Stimulated activated CD8-positive, alpha-beta memory T cell treated with anti-CD3 and anti-CD28 coated beads, Interleukin-7, amount 100 ng/mL, for 1 hour (primary cell): ENCODE measurements at places on chromosomes 2 and 18.

DNA sequence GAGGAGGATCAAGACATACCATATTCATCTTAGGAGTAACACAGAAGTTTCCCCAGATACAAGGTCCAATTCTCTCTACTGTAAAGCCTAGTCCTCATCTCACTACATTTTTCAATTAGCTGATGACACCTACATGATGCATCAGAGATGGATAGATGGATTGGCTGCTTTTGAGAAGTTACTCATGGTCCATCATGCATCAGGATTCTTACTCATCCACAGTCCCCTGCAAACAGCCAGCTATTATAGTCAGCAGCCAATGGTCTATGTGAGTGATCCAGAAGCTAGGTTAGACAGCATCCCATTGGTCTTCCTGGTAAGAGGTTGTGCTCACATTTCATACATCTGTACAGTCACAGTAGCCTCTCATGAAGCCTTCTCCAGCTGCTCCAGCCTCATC, 154.5 kb upstream of the NRP2 start:
- DNase-seq = no peak

- no peak for DNase-seq
These were observed 447 bp upstream of the CCL20 start for GRCh38 chr2:227813229-227813561.

GRCh38 chr18:3466872-3467271, 16.9 kb downstream of the TGIF1 start:
- DNase-seq = no peak

DNA sequence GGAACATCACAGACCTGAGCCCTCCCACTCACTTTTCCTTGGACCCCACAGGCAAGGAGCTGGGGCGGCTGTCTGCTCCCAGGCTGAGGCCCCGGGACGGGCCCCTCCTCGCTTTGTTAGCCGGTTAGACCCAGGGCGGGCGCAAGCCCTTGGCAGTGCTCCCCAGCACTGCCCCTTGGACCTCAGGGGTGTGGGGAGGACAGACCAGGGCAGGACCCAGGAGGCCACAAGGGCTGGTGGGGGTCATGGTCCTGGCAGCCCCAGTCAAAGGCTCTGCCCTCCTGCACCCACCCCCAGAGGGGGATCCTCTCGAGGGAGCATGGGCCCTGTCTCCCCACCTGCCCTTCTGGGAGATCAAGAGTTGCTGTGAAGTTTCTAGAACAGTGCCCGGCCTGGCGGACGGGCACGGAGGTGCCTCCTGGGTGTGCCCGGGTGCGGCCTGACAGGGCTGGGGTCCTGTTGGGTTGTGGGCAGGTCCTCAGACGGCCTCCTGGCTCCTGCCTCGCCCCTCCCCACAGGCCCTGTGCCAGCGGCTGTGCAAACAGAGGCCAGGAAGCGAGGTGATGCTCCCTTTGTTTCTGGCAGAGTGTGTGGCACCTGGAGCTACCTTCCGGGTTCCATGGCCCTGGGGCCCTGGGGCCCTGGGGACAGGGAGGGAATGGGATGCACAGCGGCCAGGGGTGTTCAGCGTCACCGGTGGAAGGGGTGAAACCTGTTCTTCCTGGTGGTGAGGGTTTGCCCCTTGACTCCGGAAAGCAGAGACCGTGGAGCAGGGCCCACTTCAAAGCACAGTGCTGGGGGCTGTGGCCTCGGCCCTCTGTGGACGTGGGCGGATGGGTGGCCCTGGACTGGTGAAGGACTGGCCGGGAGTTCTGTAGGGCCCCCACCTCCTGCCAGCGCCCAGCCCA, 2.9 kb upstream of the GAL3ST2 start:
- no peak for DNase-seq

DNA sequence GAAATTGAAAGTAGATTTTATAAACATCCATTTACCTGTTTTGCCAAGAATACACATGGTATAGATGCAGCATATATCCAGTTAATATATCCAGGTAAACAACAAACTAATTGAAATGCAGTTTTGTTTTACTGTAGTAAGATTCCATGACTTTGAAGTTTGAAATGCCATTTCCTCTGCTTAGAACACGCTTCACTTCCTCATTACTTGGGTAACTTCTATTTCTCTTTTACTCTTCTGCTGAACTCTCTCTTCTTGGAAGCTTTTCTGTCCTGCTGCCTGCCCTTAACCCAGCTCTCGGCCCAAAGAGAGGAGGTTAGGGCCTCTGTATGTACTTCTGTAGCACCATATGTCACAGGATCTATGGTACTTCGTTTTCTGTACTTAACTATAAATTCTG, 14.1 kb upstream of the IL1RL2 start:
- DNase-seq = no peak

DNA sequence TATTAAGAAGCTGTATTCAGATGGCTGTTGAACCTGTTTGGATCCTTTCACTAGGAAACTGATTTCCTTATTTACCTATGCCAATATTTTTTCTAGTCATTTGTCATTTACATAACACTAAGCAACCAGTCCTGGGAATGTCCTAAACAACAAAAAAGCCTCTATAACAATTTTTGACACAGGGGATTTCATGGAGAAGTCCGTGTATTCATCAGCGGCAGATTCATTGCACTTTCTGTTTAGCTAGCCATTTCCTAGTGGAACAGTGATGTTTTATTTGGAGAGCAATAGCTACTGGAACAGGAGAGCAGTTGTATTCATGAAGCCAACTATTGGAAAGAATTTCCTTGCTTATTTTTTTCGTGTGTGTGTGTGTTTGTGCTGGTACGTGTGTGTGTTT, 604.3 kb upstream of the POU3F3 start:
- no peak for DNase-seq
